ENCODE measurements at places on chromosomes 13 and 19. TPM values are rescaled to one million over a fixed set of nuclear protein-coding genes. Genes with fewer than 3 reads are reported as not detected.

The ZNF208 gene
- 1.9 TPM for total RNA-seq

The EFNA2 gene
- total RNA-seq, result not detected

The TEX101 gene
- total RNA-seq, result not detected

The TNPO2 gene
- 65.9 TPM for total RNA-seq

The SLC27A1 gene
- total RNA-seq, result 4.1 TPM

The ZNF835 gene
- 0.68 TPM for total RNA-seq

The TBXA2R gene
- 0.23 TPM for total RNA-seq

The GRIN2D gene
- total RNA-seq, result 0.18 TPM

The NXNL1 gene
- total RNA-seq, result not detected

The PGLYRP1 gene
- not detected for total RNA-seq

The PALM gene
- not detected for total RNA-seq

The PCDH8 gene
- not detected for total RNA-seq

The ZNF443 gene
- 4.9 TPM for total RNA-seq

- no peak for DNase-seq
Observed at GRCh38 chr19:21704320-21704719, 63.1 kb downstream of the ZNF100 start.

GRCh38 chr13:41148419-41149283 is 16.0 kb upstream of the KBTBD6 start:
- no peak for DNase-seq

DNA sequence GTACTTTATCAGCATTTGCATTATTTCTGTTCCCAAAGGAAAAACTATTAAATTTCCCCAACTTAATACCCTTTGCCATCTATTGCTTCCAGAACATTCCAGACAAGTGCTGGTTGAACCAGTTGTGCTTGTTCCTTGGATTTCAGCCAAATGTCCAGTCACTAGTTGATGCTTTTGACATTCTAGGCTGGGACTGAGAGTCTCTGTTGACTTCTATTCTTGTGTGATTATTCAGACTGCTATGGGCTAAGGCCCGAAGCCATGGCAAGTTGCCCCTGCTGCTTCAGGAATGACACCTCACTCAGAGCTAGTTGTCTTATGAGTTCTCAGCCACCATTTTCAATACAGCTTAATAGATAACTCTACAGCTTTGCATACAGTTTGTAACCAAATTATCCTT is 458.1 kb upstream of the ARGLU1 start:
- DNase-seq, result no peak

GRCh38 chr13:49410006-49410405 is 33.9 kb downstream of the CAB39L start:
- DNase-seq, result no peak

DNA sequence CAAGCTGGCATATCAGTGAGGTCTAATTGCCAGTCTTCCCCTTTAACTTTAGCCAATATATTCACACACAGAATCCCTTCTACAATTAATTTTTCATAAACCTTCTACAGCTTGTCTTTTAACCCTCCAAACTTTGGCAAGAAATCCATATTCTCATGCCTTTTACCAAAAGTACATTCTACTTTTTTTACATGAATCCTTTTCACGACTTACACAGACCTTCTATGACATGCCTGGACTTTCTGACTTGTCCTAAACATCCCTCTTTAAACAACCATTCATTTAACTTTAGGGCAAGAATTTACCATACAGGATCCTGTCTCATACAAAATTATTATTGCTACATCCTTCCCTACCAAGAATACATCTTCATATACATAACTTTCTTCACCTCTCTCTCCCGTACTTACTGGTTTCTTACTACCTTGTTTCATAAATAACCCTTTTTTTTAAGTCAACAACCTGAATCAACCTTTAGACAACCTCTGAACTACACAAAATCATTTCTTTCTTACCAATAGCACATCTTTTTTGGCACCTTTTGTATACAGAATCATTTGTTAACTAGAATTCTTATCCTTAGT is 23.5 kb downstream of the ZNF544 start:
- no peak for DNase-seq

DNA sequence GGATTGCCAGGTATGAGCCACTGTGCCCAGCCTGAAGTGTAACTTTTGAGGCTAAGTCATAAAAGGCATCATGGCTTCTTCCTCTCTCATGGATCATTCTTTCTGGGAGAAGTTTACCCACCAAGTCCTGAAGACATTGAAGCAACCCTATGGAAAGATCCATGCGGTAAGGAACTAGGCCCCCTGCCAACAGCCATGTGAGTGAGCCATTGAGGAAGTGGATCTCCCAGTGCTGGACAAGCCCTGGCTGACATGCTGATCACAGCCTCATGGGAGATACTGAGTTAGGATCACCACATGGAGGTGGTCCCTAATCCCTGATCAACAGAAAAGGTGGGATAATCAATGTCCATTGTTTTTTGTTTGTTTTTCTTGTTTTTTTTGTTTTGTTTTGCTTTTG is 3.3 kb upstream of the NUDT19 start:
- DNase-seq, result no peak

- no peak for DNase-seq
Observed at GRCh38 chr13:46906405-46906804, 9.6 kb upstream of the HTR2A start.

DNA sequence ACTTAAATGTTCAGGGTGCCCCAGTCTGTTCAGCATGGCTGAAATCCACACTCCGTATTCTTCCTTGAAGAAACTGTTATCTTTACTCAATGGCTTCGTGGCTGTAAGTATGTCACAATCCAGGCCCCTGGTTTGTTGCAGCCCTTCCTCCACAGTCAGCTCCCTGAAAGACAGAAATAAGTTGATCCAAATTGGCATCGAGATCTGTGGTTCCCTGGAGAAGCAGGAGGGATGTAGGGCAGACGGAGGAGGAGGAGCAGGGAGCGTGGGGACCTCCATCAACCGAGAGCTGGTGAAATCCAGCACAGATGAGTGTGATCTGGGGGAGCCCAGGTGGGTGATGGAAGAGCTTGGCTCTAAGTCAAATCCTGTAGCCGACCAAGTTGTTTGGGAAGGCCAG is 304 bp downstream of the TSPAN16 start:
- DNase-seq, result no peak

- no peak for DNase-seq
Observed at GRCh38 chr13:113404366-113404722, 40.4 kb upstream of the GRTP1 start.

- no peak for DNase-seq
Observed at GRCh38 chr13:58953638-58954037, 1210.1 kb downstream of the DIAPH3 start.

GRCh38 chr13:83452292-83452950 is 429.9 kb downstream of the SLITRK1 start:
- DNase-seq, result no peak

GRCh38 chr19:45446295-45446694 is 21.5 kb upstream of the FOSB start:
- no peak for DNase-seq

GRCh38 chr19:16118489-16119033 is 6.9 kb downstream of the RAB8A start:
- peak; percentile 57 for DNase-seq

- DNase-seq, result no peak
Observed at GRCh38 chr19:782878-783668, 14.2 kb upstream of the PTBP1 start.

DNA sequence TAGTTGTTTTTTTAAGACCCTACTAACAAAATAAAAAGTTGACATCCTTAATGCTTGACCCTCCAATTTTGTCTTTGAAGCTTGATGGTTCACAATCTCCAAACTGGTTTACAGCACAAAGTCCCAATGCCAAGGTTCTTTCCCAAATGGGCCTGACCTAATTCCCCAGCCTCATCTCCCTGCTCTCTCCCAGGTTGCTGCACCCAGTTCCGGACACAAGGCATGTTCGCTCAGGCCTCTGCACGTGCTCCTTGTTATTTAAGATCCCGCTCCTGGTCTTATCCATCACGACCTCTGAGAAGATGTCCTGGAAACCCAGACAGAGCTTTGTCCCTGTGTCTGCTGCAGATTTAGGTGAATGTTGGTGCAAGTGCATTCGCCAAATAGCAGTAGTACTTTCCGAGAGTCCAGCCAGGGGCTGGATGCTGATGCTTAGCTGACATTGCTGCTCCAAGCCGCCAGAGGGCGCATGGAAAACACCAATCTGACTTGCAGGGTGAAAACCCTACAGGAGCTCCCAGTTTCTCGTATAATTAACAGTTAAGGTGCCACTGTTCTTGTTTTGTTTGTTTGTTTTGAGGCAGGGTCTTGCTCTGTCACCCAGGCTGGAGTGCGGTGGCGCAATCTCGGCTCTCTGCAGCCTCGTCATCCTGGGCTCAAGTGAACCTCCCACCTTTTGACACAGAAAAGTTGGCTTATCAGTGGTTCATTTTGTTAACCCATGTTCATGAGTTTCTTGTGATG is 18.5 kb downstream of the LYPD3 start:
- DNase-seq, result peak; percentile 82

DNA sequence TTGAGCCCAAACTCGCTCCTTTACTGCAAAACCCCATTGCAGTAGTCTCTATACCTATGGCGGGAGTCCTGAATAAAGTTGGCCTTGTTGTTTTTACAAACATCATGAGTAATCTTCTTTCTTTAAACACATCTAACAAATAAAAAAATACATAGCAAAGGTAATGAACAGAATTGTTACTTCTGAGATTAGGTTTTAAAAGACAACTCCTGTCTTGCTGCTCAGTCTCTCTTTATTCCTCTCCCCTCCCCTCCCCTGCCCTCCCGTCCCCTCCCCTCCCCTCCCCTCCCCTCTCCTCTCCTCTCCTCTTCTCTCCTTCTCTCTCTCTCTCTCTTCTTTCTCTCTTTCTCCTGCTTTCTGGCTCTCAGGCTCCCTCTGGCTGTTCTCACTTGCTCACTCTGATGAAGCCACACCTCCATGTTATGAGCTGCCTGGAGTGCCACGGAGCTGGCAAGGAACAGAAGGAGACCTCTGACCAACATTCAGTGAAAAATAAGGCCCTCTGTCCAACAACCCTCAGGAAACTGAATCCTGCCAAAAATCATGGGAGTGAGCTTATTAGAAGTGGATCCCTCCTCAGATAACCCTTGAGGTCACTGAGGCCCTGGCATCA is 300.7 kb upstream of the MIR17HG start:
- no peak for DNase-seq

- no peak for DNase-seq
Observed at GRCh38 chr13:65063753-65064152, 2166.4 kb downstream of the PCDH9 start.

- peak; percentile 80 for DNase-seq
Observed at GRCh38 chr19:48644839-48645619, 958 bp downstream of the CA11 start.

- DNase-seq, result no peak
Observed at GRCh38 chr13:98977568-98978265, at the start of gene DOCK9. TSS of gene DOCK9 (minus strand) at chr13:98978064. CDS start at chr13:98977909, 155 bp downstream.

- peak; percentile 92 for DNase-seq
Observed at GRCh38 chr19:36849701-36850558, 746 bp upstream of the ZNF345 start.

- DNase-seq, result no peak
Observed at GRCh38 chr13:46145950-46146349, 36.0 kb downstream of the LCP1 start.

DNA sequence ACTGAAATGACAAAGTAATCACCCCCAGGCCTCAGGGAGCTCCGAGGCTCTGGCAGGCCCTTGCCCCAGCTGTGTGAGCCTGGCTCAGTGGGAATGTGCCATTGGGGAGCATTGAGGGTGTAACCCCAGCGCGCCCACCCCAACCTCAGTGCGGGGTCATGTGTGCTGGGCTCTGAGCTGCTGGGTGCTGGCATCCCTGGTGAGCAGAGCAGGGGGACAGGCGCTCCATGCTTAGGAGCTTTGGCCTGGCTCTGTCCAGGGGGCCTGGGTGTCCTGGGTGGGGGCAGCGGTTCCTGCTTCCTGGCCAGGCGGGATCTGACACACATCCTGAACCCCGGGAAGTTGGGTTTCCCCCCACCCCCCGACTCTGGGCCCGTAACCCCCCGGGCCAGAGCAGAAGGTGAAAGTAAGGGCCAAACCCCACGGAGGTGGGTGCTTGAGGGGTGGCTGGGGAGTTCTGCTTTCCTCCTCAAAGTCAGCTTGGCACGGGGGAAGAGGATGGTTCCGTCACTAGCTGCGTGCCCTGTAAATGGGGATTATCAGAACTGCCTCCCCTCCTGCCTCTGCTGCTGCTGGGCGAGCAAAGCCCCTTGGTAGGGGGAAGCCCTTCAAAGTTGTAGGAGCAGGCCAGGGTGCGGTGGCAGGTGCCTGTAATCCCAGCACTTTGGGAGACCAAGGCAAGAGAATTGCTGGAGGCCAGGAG is 1.7 kb downstream of the LRP3 start:
- no peak for DNase-seq

DNA sequence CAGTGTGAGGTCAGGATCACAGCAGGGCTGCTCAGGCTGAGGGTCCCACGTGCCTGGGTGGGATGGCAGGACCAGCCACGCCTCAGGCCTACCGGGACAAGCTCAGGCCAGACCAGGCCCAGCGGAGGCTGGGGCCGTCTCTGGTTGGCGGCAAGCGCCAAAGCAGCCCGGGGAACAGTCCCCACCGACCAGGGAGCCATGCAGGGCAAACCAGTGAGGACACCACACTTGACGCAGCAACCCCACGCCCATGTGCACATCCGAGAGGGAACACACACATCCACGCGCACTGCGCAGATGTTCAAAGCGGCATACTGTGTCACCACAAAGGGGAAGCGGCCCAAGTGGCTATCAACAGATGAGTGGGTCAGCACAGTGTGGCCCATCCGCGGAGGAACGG is 15.2 kb downstream of the IZUMO4 start:
- no peak for DNase-seq

Data from activated CD4-positive, alpha-beta memory T cell treated with anti-CD3 and anti-CD28 coated beads, Interleukin-2, amount 10 ng/mL, durations not matched to agents 7 days and 5 days (primary cell).